Activated CD4-positive, alpha-beta T cell treated with anti-CD3 and anti-CD28 coated beads for 1 hour (primary cell): ENCODE measurements at places on chromosomes 6 and 20.

DNA sequence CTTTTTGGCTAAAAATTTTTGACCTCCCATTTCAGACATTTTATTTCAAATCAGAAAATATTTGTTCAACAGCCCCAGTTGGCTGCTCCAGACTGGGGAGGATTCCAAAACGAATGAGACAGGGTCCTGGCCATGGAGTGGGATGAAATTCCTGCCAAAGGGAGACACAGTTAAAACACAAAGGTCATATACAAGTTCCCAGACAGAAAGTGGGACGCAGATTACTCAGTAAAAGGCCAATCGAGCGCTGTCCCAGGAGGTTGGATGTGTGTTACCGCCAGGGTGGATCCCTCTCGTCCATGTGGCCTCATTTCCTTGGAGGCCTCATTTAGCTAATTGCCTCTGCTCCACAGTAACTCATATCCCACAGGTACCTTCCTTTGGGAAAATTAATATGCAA lies 41.8 kb upstream of the NNAT start:
- DNase-seq = no peak

DNA sequence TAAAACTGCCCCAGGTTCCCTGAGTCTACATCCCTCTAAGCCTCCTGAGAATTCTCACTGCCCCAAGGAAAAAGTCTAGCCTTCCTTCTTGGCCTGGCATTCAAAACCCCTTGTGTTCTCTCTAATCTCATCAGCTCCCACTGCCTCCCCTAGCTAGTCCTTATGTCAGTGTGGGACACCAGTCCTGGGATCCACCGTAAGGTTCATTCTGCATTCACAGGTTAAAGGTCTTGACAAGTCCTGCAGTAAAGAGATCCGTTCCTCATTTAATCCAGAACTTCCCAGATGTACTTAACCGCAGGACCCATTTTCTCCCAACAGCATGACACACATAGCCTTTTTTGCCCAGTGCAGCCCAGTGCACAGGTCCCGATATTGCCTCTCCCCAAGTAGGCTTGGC lies 11.6 kb downstream of the MAPK13 start:
- DNase-seq = no peak

- no peak for DNase-seq
Observed at GRCh38 chr20:33229843-33230242, 6.0 kb upstream of the BPIFA1 start.

- DNase-seq = no peak
Observed at GRCh38 chr20:19259141-19259591, 46.7 kb downstream of the SLC24A3 start.

DNA sequence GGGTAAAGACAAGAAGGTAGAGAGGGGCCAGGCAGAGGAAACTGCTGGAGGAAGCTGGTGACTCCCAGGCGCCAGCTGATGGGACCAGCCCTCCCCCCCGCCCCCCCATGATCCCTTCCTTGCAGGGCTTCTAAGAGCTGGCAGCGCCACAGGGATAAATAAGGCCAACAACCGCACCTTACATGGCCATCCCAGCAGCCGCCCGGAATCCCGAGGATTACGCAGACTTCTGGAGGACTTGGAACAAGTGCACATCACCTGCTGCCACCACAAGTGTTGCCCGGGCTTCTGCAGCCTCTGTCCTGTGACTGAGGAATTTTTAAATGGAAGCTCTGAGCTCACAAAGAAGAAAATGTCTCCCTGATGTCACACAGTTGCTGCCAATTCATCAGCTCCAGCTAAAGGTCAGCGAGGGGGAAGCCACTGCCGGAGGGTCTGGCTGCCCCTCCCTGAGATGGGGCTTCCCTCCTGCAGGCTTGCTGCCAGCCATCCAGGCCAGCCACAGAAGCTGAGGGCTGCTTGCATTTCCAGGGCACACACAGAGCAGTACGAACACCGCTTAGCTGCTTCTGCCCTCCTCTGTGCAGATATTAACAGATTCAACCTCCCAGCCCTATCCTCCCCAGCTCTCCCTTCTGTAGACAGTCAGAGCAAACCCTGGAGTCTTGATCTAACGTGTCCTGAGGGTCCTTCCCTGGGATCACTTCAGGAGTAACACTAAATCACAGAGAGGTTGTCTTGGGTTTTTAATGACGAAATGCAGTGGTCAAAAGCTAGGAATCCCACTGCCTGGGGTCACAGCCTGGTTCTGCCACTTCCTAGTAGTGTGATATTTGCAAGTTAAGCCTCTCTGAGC lies 38.6 kb upstream of the PIM1 start:
- DNase-seq = no peak

- no peak for DNase-seq
Observed at GRCh38 chr20:39862470-39862891, 826.6 kb downstream of the MAFB start.

- DNase-seq = no peak
Observed at GRCh38 chr6:387293-387741, 4.2 kb upstream of the IRF4 start.

DNA sequence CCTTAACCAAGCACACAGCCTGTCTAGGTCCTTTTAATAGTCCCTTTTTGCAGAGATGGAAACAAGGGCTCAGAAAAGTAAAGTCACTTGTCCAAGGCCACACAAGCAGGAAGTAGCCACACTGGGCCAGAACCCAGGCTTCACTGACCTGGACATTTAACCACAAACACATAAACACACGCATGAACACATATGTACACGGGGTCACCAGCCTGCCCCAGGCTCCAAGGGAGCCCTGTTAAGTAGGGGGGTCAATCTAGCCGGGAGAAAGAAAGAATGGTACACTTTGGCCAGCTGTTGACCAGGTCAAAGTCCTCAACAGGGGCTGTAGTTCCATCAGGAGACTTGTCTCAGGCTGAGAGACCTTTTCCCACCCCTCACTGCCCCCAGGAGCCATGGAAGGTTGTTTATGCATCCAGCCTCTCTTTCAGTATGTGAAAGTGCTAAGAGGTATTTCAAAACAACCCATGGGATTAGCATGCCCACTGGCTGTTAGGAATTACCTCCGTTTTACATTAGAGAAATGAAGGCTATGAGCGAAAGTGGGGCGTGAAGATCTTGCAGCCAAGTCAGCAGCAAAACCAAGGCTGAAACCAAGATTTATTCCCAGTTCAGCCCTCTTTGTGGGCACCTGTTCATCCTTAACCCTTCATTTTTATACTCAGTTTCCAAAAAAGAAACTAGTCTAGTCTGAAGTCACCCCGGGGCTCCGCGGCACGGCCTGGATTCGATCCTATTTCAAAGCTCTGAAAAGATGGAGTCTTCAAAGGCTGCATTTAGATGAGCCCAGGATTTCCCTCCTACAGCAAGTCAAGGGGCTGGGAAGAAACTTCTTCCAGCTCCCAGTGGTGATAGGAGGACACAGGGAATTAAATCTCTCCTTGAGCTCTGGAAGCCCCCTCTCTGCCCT lies 9.8 kb downstream of the SDC4 start:
- no peak for DNase-seq

DNA sequence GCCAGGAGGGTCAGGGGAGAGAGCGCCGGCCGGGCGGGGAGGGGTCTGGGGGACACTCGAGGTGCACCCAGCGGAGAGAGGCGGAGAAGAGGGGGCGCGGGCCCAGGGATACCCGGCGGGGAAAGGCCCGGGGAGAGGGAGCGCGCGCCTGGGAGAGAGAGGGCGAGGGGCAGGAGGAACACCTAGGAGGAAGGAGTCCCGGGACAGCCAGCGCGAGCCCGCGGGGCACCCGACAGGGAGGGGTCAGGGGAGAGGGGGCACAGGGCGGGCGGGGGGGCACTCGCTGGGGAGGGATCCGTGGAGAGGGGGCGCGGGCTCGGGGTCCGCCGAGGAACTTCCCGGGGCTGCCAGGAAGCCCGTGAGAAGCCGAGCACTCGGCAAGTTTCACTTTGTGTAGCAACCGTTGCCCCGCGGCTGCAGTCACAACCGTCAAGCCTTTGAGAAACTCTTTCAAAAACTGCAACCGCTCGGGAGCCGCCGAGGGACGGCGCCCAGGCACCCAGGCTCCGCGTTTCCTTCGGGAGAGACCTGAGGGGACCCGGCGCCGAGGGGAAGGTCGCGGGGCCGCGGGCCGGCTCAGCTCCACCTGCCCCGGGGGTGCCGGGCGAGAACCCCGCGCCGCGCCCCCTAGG lies 471 bp downstream of the EZR start:
- DNase-seq = peak; percentile 53

DNA sequence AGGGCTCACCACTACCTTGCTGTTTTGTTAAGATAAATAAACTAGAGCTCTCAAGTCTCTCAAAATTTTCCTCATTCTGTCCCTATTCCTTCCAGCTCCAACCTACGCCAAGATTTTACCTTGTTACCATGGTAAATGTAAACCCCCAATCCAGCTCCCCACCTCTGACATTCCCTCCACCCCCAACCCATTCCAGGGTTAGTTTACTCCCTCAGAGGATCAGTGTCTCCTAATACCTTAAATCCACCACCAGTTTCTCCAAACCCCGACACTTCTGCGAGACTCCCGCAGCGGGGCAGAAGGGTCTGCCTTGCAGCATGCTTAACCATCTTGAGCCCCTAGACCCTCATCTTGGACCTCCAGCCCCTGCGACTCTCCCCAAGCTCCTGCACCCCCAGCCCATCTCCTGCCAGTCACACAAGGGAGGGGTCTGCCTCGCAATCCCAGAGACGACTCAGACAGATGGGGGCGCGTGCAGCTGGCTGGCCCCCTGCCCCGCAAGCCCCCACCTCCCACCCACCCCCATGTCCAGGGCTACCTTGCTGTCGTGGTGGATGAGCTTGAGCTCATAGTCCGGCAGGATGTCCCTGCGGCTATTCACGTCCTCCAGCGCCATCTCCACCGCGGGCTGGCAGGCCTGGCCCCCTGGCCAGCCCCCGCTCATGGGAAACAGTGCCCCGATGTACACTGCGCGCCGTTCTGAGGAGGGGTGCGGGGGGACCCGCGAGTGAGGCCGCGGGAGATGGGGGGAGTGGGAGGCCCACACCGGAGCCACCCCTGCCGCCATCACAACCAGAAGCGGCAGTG lies 5.8 kb downstream of the GABBR1 start:
- DNase-seq = no peak

GRCh38 chr20:40741507-40742106 lies 52.6 kb upstream of the MAFB start:
- no peak for DNase-seq

GRCh38 chr6:169169941-169170582 lies 83.6 kb downstream of the THBS2 start:
- no peak for DNase-seq

GRCh38 chr20:48904566-48905296 lies 16.8 kb upstream of the ARFGEF2 start:
- DNase-seq = peak; percentile 39
